ENCODE measurements at places on chromosomes 4 and X.

GRCh38 chrX:37989304-37989703 lies 17.0 kb upstream of the SYTL5 start:
- no peak for DNase-seq

GRCh38 chrX:130024127-130024526 lies 41.7 kb downstream of the BCORL1 start:
- peak; percentile 34 for DNase-seq

- DNase-seq, result no peak
Observed at GRCh38 chr4:65971686-65972085, 301.4 kb upstream of the EPHA5 start.

- DNase-seq, result no peak
Observed at GRCh38 chr4:130563185-130563888, 1467.4 kb downstream of the C4orf33 start.

DNA sequence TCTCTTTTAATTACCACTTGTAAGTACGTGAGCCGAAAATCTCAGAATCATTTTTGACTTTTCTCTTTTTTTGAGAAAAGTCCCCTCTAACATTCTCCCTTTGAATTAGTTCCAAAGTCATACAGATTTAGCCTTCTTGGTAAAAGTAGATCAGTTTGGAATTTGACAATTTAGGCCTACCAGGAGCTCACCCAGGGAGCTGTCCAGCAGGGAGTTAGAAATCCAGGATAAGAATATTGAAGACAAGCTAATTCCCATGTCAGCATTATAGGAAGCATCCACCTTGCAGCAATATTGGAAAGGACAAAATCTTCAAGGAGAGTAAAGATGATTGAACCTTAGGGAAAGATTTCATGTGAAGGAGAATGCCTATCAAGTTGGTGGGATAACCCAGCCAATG lies 352.2 kb upstream of the CPEB2 start:
- DNase-seq, result no peak

- DNase-seq, result no peak
Observed at GRCh38 chr4:73674451-73674919, 54.2 kb upstream of the RASSF6 start.

GRCh38 chrX:151082077-151082948 lies 94.1 kb upstream of the GPR50 start:
- peak; percentile 34 for DNase-seq

GRCh38 chr4:184371390-184371787 lies 103.0 kb downstream of the IRF2 start:
- DNase-seq, result no peak

DNA sequence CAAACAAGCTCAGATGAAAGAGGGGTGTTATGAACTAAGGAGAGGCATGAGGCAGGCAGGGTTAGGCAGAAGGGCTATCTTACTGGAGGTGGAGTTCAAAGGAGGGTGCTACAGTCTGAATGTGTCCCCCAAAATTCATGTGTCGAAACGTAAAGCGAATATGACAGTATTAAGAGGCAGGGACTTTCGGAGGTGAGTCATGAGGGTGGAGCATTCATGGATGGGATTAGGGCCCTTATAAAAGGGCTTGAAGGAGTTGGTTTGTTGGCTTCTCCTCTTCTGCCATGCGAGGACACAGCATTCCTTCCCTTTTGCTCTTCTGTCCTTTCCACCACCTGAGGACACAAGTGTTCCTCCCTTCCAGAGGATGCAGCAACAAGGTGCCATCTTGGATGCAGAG lies 22.9 kb downstream of the APLN start:
- DNase-seq, result no peak
